ENCODE measurements at places on chromosomes 13 and 19. TPM values are rescaled to one million over a fixed set of nuclear protein-coding genes. Genes with fewer than 3 reads are reported as not detected.
A peak's percentile ranks its signal among the peaks of the same experiment; 100 is the strongest.

KANK3 gene
- total RNA-seq = 25.7 TPM

COX7A1 gene
- total RNA-seq = 1.6 TPM

TOMM40 gene
- total RNA-seq = 34.3 TPM

GRCh38 chr13:25288966-25289365 lies 1.7 kb upstream of the MTMR6 start:
- DNase-seq = no peak
- no peak overlapping the region for H3K27ac ChIP-seq
- H3K4me1 ChIP-seq = peaks cover 22% of the 10 kb centered on the region
- H3K36me3 ChIP-seq = no peaks in the 10 kb centered on the region
- no peaks in the 10 kb centered on the region for H3K27me3 ChIP-seq

DNA sequence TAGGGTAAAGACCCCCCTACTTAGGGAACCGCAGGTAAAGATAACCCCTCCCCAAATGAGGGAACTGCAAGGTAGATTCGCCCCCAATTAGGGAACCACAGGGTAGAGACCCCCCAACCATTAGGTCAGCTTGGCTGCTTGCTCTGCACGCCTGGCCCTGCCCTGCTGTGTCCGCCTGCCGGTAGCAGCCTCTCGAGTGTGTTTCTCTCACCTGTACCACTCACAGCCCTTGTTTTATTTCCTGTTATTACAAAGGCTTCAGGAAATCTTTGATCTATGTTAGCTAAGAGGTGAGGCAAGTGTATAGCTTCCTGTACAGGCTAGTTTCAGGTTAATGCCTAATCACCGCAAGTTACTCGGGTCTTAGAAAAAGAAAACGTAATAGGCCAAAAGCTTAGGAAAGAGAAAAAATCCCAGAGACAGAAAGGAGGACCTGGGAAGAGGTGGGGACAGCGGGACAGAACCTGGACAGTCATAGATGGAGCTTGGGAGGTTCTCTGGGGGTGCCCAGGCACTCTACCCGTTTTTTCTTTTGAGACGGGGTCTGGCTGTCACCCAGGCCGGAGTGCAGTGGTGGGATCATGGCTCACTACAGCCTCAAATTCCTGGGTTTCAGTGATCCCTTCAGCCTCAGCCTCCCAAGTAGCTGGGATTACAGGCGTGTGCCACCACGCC lies 23.1 kb upstream of the EIF3G start:
- peaks cover 32% of the 10 kb centered on the region for H3K36me3 ChIP-seq
- DNase-seq = no peak
- no peaks in the 10 kb centered on the region for H3K27me3 ChIP-seq
- H3K4me3 ChIP-seq = no peak overlapping the region

- peak; percentile 24 for DNase-seq
- no peak overlapping the region for H3K4me3 ChIP-seq
- H3K4me1 ChIP-seq = no peaks in the 10 kb centered on the region
- no peaks in the 10 kb centered on the region for H3K27me3 ChIP-seq
Measured at GRCh38 chr13:20489185-20489820, 36.4 kb downstream of the CRYL1 start.

GRCh38 chr13:85141401-85141800 lies 657.8 kb downstream of the SLITRK6 start:
- H3K27me3 ChIP-seq = no peaks in the 10 kb centered on the region
- H3K4me1 ChIP-seq = no peaks in the 10 kb centered on the region
- H3K36me3 ChIP-seq = no peaks in the 10 kb centered on the region
- no peak for DNase-seq
- no peak overlapping the region for H3K27ac ChIP-seq
- no peak overlapping the region for H3K4me3 ChIP-seq

DNA sequence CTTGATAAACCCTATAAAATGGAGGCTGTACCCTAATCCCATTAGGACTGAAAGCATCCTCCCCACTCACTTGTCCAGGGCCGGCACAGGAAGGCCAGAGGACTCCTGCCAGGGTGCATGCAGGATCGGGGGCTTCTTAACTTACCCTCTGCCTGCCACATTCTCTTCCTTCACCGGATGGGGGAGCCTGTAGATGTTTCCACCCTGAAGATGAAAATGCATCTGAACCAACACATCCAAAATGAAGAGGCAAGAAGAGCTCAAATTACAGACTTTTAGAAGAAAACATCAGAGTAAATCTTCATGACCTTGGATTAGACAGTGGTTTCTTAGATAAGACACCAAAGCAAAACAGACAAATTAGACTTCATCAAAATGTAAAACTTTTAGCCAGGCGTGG lies 25.9 kb upstream of the NAPA start:
- DNase-seq = no peak
- H3K27ac ChIP-seq = no peak overlapping the region
- H3K4me1 ChIP-seq = peaks cover 9% of the 10 kb centered on the region
- no peaks in the 10 kb centered on the region for H3K27me3 ChIP-seq
- no peaks in the 10 kb centered on the region for H3K36me3 ChIP-seq

DNA sequence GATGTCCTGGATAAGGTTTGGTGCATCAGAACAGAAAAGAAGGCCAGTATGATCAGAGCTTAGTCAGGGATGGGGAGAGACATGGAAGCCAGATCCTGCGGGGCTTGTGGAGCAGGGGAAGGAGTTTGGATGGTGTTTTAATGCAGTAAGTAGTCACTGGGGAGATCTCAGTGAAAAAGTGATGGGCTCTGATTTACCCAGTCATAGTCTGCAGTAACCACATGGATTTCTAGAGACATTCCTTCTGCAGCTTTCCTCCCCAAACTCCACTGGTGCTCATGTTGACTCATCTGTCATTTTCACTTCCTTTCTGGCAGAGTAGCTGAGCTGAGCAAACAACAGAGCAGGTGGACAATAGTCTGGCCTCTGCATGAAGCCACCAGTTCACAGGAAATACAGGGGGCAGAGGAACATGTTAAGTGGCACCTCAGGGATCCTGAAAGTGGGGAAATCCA lies 144.1 kb downstream of the DPF1 start:
- no peak overlapping the region for H3K27ac ChIP-seq
- DNase-seq = peak; percentile 42
- peaks cover 10% of the 10 kb centered on the region for H3K4me1 ChIP-seq
- no peaks in the 10 kb centered on the region for H3K27me3 ChIP-seq
- no peaks in the 10 kb centered on the region for H3K36me3 ChIP-seq

GRCh38 chr13:108968566-108968965 lies 339.2 kb downstream of the MYO16 start:
- no peak overlapping the region for H3K27ac ChIP-seq
- H3K4me3 ChIP-seq = no peak overlapping the region
- H3K27me3 ChIP-seq = no peaks in the 10 kb centered on the region
- H3K36me3 ChIP-seq = no peaks in the 10 kb centered on the region

- H3K4me3 ChIP-seq = no peak overlapping the region
- no peak overlapping the region for H3K27ac ChIP-seq
- DNase-seq = no peak
- H3K27me3 ChIP-seq = peaks cover 13% of the 10 kb centered on the region
- no peaks in the 10 kb centered on the region for H3K4me1 ChIP-seq
Measured at GRCh38 chr19:55131421-55131820, 14.0 kb upstream of the PPP1R12C start.

- H3K4me1 ChIP-seq = no peaks in the 10 kb centered on the region
- no peak within 1 kb of the TSS for H3K4me3 ChIP-seq
- no peak for DNase-seq
- no peak within 1 kb of the TSS for H3K27ac ChIP-seq
Measured at GRCh38 chr19:54662730-54663129, at the start of gene LILRB4. TSS of gene LILRB4 (plus strand) at chr19:54662985. CDS start at chr19:54663034, 49 bp downstream.

GRCh38 chr13:60214213-60215055 lies 50.7 kb upstream of the DIAPH3 start:
- no peaks in the 10 kb centered on the region for H3K27me3 ChIP-seq
- H3K4me1 ChIP-seq = peaks cover 10% of the 10 kb centered on the region
- no peak for DNase-seq
- no peak overlapping the region for H3K4me3 ChIP-seq
- H3K27ac ChIP-seq = no peak overlapping the region
- H3K36me3 ChIP-seq = no peaks in the 10 kb centered on the region

GRCh38 chr13:99558570-99559180 lies 57.4 kb downstream of the TM9SF2 start:
- DNase-seq = no peak
- H3K27me3 ChIP-seq = no peaks in the 10 kb centered on the region
- peaks cover 26% of the 10 kb centered on the region for H3K36me3 ChIP-seq
- no peak overlapping the region for H3K27ac ChIP-seq
- H3K4me3 ChIP-seq = no peak overlapping the region

DNA sequence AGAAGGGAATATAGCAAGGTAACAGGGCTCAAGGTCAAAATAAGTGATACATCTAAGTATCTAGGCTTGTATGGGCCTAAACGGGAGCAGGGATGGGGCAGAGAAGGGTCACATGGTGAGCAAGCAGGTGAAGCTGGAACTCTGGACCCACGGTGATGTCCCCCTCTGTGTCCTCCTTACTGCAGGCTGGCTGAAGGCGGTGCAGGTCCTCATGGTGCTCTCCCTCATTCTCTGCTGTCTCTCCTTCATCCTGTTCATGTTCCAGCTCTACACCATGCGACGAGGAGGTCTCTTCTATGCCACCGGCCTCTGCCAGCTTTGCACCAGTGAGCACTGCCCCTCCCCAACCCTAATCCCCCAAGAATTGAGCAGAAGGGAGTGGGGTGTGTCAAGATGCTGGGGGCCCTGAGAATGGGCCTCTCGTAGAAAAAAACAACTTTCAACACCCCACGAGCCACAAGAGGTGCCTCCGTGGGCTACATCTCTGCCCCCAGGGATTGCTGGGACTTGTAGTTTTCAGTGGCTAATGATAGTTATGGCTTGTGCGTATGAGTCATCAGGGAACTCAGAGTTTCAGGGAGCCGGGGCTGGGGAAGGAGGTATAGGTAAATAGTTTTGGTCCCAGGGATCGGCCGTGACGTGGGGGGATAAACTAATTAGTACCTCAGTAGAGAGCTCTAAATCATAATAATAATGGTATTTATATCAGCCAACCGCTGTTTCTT lies 4.0 kb downstream of the EMP3 start:
- peak overlapping the region; percentile 89 for H3K27ac ChIP-seq
- H3K4me3 ChIP-seq = no peak overlapping the region
- peaks cover 55% of the 10 kb centered on the region for H3K4me1 ChIP-seq
- DNase-seq = peak; percentile 32

DNA sequence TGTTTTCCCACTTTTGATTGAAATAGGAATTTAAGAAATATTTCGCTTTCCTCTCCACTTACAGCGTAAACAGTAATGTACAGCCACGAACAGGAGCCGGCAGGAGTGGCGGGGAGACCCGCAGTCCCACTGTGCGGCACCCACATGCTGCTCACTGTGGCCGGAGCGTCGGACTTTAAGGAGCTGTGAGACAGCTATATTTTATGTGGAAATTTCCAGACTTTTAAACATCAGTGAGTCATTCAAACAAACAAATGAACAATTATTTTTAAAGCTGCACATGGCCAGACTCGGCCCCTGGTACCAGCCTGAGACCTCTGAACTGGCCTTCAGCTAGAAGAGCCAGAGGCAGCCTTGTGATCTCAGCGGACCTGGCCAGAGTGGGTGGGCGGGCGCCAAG lies 52.5 kb downstream of the CRYL1 start:
- no peak overlapping the region for H3K4me3 ChIP-seq
- H3K36me3 ChIP-seq = no peaks in the 10 kb centered on the region
- H3K27me3 ChIP-seq = no peaks in the 10 kb centered on the region
- no peak for DNase-seq
- H3K4me1 ChIP-seq = peaks cover 8% of the 10 kb centered on the region

- no peaks in the 10 kb centered on the region for H3K4me1 ChIP-seq
- no peak for DNase-seq
- H3K27me3 ChIP-seq = no peaks in the 10 kb centered on the region
- H3K4me3 ChIP-seq = no peak overlapping the region
- H3K36me3 ChIP-seq = no peaks in the 10 kb centered on the region
Measured at GRCh38 chr13:105725887-105726286, 809.6 kb downstream of the EFNB2 start.

Measured in body of pancreas (tissue), 4 donors.